ENCODE measurements at places on chromosomes 3 and 15.

GRCh38 chr3:53426918-53427317 is 67.5 kb upstream of the CACNA1D start:
- no peak for DNase-seq
- no peaks in the 10 kb centered on the region for H3K4me1 ChIP-seq
- H3K27ac ChIP-seq: no peak overlapping the region
- H3K27me3 ChIP-seq: no peaks in the 10 kb centered on the region
- H3K4me3 ChIP-seq: no peak overlapping the region
- H3K36me3 ChIP-seq: no peaks in the 10 kb centered on the region

DNA sequence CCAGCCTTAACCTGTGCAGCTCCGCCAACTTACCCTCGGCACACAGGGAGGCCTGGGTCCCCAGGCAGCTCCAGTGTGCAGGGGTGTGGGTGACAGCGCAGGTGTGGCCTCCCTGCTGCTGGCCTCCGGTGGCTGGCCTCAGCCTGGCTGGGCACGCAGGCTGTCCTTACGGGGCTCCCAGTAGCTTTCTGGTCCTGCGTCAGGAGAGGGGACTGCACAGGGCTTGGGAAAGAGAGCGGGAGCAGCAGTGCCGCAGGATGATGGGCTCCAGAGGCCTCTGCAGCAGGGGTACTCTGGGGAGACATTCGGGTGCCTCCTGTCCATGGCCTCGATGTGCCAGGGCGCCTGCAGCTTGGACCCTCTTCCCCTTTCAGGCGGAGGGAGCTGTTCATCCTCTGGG is 9.4 kb downstream of the APBA2 start:
- H3K4me1 ChIP-seq: no peaks in the 10 kb centered on the region
- no peaks in the 10 kb centered on the region for H3K36me3 ChIP-seq
- H3K27ac ChIP-seq: no peak overlapping the region
- DNase-seq: no peak
- H3K4me3 ChIP-seq: no peak overlapping the region

- H3K4me3 ChIP-seq: no peak overlapping the region
Measured at GRCh38 chr3:72382460-72382859, 465.8 kb downstream of the SHQ1 start.

DNA sequence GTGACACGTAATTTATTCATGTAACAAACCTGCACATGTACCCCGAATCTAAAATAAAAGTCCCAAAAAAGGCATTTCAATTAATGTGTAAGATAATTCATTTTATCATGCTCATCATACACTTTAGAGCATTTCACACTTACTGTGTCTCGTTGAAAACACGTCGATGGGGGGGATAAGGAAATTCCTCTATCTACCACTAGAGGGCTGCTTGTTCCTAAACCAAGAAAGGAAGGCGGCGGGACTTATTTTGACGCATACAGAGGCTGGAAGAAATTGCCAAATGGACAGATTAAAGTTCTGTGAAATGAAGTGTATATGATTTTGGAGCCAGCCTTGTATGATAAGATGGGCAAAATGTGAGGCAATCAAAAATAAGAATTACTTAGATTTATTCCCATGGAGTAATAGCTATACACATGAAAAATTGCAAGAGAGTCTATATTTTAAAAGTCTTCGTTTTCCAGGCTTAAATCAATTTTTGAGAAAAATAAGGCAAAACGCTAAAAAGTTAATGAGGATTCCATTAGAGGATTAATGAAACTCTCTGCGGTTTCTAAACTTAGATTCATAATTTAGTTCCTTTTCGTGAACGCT is 346.8 kb downstream of the CNTN3 start:
- no peak overlapping the region for H3K4me3 ChIP-seq
- H3K36me3 ChIP-seq: no peaks in the 10 kb centered on the region
- no peaks in the 10 kb centered on the region for H3K27me3 ChIP-seq
- no peak overlapping the region for H3K27ac ChIP-seq

- H3K27ac ChIP-seq: peak overlapping the region; percentile 24
- DNase-seq: peak; percentile 48
- peaks cover 27% of the 10 kb centered on the region for H3K4me1 ChIP-seq
Measured at GRCh38 chr3:136545664-136546268, 206.4 kb downstream of the STAG1 start.

DNA sequence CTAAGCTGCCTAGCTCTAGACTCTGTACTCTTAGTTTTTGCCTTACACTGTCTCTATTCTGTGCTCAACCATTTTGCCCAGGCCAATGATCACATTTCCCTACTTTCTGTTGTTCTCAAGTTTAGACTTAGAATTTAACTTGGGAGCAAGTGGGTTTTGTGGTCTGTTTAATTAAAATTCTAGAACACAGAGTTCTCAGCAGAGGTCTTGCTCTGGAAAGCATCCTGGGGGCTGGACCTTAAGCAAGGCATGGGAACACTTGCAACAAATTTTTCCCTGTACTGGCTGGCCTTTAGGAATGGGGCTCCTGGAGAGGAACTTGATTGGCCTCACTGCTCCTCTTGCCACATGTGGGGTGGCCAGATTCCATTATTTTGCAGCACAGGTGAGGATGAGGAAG is 236.3 kb upstream of the LRTM1 start:
- no peak for DNase-seq
- H3K4me3 ChIP-seq: no peak overlapping the region
- peaks cover 68% of the 10 kb centered on the region for H3K4me1 ChIP-seq
- no peaks in the 10 kb centered on the region for H3K36me3 ChIP-seq
- H3K27ac ChIP-seq: peak overlapping the region; percentile 38

- H3K27ac ChIP-seq: no peak overlapping the region
- no peaks in the 10 kb centered on the region for H3K27me3 ChIP-seq
- peaks cover 58% of the 10 kb centered on the region for H3K36me3 ChIP-seq
- peaks cover 12% of the 10 kb centered on the region for H3K4me1 ChIP-seq
Measured at GRCh38 chr15:64690578-64691296, 84.7 kb downstream of the RBPMS2 start.

All from osteoblast (primary cell).